ENCODE measurements at places on chromosomes 16 and 17.

GRCh38 chr16:67647111-67647651, 2.2 kb downstream of the CARMIL2 start:
- DNase-seq, result no peak

- DNase-seq, result no peak
These were observed 170.2 kb downstream of the RAB11FIP4 start for GRCh38 chr17:31561469-31562375.

GRCh38 chr17:47231334-47231733, 22.2 kb downstream of the MYL4 start:
- DNase-seq, result no peak

GRCh38 chr16:89395150-89396142, 94.9 kb downstream of the ANKRD11 start:
- DNase-seq, result peak; percentile 86

- no peak for DNase-seq
These were observed 40.4 kb downstream of the TNRC6A start for GRCh38 chr16:24769806-24770205.

DNA sequence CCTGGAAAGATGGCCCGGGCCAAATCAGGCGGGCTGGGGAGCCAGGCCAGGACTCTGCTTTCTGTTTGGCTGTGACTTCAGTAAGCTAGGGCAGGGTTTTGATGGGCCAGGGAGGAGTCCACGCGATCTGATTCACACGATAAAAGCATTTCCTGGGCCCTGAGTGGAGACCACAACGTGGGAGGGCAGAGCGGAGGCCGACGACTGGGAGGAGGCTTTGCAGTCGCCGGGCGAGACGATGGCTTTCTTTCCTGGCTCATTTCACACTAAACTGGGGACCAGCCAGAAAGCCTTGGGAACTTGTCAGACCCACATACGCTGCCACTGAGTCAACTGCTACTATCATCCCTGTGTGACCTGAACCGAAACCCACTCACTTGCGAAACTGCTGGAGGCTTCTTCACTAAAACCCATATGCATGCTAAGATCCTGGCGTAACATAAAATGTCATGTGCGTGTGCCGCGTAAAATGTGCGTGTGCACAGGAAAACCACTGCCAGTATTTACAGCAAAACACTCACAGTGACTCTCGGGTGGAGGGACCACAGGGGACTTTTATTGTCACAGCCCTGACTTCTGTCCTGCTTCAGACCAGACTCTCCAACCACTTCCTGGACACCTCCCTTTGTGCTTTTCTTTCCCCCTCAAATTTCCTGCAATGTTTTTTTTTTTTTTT, 14.2 kb upstream of the RHBDF2 start:
- peak; percentile 67 for DNase-seq

- DNase-seq, result no peak
These were observed 291.3 kb downstream of the CDH13 start for GRCh38 chr16:82917886-82918595.

DNA sequence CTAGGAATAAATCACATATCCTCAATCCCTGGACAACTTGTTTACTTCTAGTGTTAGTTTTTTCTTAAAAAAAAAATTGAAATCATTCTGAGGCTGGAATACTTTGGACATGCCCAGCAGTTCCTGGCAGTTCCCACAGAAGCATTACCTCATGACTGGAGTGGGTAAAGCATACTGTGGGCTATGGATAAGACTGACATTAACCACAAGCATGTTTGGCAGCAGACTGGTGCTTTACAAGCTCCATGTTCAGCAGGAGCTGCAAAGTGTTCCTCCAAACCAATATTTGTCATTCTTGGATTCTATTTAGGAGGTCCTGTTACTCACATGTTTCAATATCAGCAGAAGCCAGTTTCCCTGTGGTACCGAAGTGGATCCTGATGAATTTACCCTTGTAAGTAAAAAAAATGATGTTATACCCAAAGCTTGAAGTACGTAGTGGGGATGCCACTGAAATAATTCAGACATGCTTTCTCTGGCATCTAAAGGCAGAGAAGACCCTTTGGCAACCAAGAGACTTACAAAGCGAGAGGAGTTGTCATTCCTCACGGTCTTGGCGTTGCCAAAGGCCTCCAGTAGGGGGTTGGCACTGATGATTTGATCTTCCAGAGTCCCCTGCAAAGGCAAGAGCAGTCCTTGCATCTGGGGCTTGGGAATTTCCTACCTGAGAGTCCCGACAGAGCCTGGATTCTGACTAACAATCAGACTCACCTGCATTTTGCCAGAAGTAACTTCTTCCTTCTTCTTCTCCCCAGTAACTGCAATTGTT, 4.9 kb downstream of the MYH1 start:
- no peak for DNase-seq

- DNase-seq, result no peak
These were observed 32.6 kb downstream of the KLHDC4 start for GRCh38 chr16:87733190-87733589.

DNA sequence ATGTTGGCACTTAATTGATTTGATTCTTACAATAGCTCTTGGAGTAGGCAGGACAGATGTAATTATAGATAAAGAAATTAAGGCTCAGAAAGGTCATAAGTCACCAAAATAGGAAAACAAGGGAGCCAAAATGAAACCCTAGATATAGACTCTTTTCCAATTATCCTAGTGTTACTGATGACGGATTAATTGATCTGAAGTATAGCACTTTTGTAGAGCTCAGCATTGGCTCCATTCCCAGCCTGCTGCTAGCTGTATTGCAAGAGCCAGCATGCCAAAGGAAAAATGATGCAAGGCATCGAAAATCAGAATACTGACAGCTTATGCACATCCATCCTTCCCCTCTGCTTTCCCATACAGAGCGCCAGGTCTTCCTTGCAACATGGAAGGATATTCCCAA, 21.6 kb upstream of the RASL10B start:
- DNase-seq, result no peak

DNA sequence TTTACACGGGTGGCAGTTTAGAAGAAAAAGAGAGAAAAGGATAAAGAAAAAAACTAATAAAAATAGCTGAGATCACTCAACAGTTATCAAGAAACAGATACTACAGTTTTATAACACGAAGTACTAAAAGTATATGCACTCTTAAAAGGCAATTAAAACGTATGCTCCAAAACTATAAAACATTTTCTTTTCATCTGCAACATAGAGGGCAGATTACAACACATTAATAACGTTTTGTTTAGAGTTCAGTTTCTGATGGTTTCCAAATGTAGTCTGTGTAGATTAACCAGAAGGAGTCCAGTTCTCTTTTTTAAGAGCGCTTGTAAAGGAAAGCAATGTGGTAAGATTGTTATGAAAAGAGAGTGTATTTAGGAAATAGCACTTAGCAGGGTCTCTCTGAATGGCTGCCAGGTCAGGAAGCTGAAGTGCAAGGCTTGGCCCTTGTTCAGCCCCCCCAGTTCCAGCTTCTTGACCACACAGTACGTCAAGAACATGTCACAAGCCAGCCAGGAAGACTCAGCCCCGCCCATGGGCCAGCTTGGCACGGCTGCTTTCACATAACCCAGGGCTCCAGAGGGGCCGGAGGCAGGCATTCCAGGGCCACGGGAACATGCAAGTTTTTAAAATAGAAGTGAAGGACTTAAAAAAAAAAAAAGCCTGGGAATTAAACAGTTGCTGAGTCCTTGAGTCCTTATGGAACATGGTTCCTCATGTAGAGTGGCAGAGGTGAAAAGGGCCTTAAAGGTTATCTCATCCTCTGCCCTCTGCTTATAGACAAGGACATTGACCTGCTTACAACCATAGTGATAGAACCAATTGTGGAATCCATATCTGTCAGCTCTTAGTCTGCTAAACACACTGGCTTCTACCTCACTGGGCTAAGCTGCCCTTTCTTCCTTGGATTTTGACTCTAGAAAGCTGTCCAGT, 147.4 kb upstream of the TBX2 start:
- DNase-seq, result peak; percentile 69

GRCh38 chr17:69067274-69068047, 6.7 kb upstream of the ABCA9 start:
- no peak for DNase-seq

DNA sequence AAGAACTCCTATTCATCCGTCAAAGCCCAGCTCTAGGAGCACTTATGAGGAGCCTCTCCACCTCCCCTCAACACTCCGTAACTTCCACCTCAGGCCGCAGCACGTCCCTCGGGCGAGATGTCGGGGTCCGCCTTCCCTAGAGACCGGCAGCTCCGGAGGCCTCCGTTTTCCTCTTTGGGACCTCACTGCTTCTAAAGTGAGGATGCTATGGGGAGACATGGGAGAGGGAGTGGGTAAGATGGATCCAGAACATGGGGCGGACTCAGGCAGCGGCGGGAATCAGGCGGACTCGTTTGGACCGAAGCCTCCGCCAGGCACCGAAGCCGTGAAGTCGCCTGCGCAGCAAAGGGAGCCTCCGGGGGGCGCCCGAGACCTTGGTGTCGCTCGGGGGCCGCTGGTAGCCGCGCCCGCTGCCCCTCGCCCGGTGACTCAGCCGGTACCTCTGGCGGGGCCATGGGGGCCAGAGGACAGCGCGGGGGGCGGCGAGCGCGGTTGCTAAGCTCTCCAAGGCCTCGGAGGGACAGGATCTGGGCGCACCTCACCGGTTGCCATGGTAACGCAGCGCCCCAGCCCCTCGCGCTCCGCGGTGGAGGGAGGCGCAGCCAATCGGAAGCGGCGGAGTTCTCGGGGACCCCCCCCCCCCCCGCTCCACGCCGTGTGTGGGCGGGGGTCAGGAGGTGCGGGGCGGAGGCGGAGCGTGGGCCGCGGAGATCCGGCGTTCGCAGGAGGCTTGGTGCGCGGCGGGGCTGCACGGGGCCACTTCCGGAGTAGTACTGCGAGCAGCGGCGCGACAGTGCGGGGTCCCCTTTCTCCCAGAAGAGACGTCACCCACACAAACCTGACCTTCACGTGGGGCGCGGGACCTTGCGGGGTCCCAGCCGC, 1.3 kb upstream of the HIC1 start:
- DNase-seq, result peak; percentile 75

DNA sequence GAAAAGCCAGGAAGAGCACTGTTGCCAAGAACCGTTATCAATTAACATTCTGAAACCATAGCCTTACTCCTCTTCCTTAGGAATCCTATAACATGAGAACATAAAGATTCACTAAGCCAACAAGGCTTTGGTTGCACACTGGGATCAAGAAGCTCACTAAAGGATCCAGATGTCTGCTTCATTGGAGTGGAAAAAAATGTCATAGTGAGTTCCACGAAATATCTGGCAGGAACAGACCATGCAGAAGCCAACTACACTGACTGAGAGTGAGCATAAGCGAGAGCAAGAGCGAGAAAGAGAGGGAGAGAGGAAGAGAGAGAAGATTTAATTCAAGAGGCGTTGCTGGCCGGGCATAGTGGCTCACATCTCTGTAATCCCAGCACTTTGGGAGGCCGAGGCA, 13.4 kb upstream of the MEIOC start:
- DNase-seq, result peak; percentile 89

GRCh38 chr17:44193326-44194084, 6.2 kb downstream of the ATXN7L3 start:
- DNase-seq, result no peak

DNA sequence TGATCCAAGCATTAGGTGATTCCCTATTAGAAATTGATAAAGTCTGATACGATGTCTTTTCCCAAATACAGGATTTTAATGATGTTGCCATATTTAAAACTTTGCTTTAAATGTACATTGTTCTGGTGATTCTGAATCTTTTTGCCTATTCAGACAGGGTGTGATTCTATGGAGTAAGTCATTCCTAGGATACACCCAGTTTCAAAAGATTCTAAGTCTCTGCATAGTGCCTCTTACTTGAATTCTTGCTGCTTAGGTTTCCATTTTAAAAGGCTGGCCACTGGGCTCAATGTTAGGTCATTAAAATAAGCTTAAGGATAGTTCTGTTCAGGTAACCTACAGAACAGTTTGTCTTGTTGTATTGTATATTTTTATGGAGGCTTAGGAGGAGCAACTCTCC, 22.0 kb upstream of the ARL2BP start:
- no peak for DNase-seq

DNA sequence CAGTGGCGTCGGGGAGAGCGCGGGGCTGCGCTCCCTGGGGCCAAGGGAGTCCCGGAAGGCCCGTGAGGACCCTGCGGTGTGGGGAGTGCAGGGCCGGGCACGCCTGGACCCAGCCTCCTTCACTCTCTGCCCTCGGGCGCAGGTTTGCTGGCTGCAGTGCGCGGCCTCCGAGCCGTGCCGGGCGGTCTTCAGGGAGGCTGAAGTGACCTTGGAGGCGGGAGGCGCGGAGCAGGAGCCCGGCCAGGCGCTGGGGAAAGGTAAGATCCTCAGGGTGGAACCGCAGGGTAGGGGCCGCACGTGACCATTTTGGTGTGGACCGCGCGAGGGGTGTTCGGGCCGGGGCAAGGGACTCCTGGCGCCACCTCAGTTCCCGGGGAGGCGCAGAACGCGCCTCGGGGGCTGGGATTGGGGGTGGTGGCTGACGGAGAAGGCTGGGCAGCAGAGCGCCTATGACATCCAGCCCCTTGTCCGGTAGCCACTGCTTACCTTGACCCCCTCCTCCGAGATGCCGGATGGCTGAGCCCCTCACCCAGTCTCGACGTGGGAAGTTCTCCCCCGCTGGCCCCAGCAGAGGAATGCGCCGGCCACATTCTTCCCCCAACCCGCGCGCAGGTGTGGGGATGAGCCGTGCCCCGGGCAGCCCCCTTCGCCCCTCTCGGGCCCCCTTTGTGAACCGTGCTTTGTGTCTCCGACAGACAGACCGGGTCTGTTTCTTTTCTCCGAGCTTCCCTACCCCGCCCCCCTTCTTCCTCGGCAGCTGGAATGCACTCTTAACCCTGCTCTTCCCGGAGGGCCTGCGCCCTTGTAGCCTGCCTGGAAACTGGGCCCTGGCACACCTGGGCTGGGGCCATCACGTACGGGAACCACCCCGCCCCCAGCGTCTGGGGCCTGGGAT, 631 bp downstream of the CDH3 start:
- no peak for DNase-seq

DNA sequence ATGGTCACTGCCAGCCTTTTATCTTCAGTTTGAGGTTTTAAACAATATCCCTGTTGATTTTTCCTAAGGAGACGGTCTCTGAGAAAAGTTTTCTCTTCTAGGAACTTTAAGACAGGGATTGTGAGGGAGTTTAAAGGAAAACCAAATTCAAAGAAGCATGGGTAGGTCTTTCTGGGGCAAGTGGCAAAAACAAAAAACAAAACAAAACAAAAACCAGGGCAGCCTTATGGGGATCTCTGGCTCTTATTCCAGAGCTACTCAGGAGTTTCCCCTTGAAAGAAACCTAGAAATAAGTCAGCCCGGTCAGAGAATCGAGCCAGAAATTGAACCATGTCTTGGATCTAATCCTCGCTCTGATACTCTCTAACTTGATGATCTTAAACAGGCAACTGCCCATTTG, 424.5 kb downstream of the GRIN2A start:
- DNase-seq, result no peak

- DNase-seq, result no peak
These were observed 271.1 kb upstream of the TNRC6C start for GRCh38 chr17:77687417-77687816.

DNA sequence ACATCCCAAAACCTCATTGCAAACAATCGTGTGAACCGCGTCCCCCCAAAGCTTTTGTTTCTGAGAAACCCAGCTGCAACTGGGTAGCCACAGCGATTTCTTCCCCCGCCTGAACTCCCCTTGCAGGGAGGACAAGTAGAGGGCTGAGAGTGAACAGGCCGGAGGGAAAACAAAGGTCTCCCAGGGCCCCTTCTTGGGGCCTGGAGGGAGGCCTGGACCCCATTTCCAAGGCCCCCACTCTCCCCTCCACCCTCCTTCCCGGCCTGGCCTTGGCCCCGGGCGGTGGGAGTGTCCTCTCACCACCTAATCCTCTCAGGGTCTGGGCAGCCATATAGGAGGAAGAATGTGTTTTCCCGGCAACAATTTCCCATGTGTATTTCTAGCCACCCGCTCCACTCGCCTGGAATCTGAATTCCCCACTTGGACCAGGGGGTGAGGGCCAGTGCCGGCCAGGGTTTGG, 2.6 kb downstream of the GLIS2 start:
- no peak for DNase-seq

All from hindlimb muscle (tissue), 1 donor.